ENCODE measurements at places on chromosomes 1 and 21.

DNA sequence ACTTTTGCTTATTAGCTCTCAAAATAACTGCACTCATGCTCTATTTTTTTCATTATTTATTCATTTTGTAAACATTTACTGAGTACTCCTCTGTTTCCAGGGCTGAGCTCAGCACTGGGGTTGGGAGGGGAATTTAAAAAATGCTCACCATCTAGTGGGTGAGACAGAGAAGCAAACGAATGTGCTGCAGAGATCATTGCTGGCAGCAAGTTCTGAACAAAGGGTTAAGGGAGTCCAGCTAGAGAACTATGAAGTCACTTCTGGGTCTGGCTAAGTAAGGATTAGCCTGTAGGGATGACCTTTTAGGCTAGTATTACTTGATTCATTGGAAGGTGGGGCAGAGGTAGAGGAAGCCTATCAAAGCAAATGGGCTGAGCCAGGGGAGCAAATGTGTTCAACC lies 99.1 kb upstream of the ZNF644 start:
- peak; percentile 27 for DNase-seq

GRCh38 chr1:19925342-19926070 lies 2.1 kb upstream of the PLA2G2E start:
- no peak for DNase-seq

- no peak for DNase-seq
Measured at GRCh38 chr1:116755681-116756080, 1.5 kb downstream of the CD2 start.

GRCh38 chr1:9316512-9316911 lies 23.8 kb downstream of the SPSB1 start:
- DNase-seq: no peak

DNA sequence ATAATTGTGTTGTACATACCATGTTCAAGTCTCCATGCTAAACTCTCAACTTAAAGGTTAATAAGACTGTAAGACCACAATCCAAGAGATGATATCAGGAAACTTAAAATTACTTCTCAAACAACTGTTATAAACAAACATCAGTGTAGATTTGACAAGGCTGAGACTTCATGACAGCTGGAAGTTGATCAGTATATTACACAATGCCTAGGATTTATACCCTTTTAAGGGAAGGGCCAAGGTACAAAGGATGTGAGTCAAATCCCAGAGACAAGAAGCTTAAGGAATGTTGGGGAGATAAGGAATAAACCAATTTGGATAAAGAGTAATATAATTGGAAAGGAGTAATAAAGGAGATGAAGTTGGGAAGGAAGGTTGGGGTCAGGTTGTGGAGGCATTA lies 98.8 kb downstream of the LBR start:
- DNase-seq: no peak

DNA sequence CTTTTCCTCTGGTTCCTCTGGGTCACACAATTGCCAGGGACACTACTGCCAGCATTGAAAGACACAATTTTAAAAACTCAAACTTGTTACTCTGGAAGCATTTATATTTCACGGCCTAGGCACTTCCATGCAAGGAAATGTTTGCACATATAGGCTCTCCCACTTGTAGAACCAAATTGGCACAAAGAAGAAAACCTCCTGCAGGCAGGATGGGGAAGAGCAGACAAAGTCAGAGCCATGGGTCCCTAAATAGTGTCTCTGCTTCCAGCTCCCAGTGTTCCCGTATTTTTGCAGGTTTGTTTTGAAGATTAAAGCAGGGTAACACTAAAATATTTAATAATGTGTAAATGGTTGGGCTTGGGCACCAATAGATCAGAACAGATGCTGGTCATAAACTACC lies 19.0 kb upstream of the ADGRL2 start:
- no peak for DNase-seq

DNA sequence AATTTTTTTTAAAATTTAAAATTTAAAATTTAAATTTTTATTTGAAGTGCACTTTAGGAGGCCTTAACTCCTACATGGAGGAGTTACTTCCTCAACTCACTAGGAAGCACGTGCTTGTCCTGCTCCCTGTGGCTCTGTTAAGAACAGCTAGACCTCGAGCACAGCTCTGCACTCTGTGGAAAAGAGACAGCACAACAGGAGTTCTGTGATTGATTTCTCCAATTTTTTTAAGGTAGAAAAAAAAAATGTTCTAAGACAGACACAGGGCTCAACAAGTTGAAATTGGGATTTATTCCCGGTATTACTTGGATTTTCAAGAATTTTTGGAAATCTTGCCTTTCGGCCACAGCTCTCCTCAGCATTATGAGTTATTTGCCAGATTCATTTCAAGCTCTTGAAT lies 356.6 kb upstream of the LYPLAL1 start:
- no peak for DNase-seq

DNA sequence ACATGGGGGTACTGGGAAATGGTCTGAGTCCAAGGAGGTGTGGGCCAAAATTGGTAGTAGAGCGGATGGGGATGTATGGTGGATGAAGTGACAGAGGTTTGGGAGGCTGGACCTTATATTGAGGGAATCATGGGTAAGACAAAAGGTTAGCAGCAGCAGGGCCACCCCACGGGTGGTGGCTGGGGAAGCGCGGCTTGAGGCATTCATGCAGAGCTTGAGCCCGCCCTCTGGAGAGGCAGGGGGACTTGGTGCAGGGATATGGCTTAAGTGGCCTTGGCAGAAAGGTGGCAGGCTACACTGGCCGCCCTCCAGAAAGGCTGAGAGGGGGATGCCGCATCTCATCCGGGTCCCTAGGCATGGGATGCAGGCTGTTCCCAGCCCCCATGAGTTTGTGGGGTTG lies 31.5 kb downstream of the HMGB4 start:
- DNase-seq: no peak

GRCh38 chr1:15639262-15639661 lies 22.0 kb downstream of the DDI2 start:
- DNase-seq: no peak

- no peak for DNase-seq
Measured at GRCh38 chr1:234262007-234262753, 111.1 kb upstream of the COA6 start.

DNA sequence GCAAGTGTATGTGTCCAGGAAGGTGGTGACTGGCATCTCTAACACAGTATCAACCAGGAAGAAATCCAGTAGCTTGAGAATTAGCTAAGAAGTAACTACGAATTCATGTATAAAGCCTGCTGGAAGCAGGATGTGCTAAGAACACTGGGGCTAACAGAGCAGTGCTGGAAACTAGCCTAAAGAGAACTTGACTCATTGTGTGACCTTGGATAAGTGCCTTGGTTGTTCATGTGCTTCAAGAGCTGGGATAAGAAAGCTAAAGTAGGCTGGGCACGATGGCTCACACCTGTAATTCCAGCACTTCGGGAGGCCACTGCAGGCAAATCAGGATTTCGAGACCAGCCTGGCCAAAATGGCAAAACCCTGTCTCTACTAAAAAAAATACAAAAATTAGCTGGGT lies 186.9 kb downstream of the RRAGC start:
- DNase-seq: no peak

GRCh38 chr1:57058652-57059501 lies 93.1 kb upstream of the C8B start:
- no peak for DNase-seq

DNA sequence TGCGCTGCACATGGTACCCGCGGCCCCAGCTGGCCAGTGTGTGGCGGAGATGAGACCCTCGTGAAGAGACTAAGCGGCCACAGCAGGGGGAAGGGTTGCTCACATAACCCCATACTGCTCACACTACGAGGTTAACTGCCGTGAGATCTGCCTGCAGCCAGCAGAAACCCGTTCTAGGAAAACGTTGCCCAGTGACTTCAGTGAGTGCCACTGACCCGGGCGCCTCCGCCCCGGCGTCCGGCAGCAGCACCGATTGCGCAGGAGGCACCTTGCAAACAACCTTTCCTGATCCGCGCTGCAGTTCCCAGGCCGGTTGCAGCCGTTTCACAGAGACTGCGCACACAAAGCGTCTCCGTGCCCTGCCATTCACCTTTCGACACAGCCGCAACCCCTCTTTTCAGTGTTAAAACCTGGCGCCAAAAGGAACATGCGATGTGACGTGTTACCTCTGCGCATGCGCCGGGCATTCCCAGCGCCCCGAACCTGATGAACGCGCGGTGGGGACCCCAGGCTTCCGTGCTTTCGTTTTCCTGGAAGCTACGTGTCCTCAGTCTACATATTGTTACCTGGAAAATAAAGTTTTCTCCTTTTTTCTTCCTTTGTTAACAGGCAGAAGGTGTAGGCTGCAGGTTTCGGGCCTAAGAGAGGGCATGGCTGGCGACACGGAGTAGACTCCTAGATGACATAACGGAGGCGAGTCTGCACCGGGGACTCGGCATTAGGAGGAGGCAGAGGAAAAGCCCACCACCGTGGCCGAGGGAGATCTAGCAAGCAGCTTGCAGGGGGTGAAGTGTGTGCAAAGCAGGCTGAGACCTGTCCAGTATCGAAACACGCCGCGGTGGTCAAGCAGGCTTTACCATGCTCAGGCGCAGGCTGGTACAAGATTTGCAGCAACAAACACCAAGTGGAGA lies 8.9 kb downstream of the VPS26C start:
- DNase-seq: peak; percentile 66

DNA sequence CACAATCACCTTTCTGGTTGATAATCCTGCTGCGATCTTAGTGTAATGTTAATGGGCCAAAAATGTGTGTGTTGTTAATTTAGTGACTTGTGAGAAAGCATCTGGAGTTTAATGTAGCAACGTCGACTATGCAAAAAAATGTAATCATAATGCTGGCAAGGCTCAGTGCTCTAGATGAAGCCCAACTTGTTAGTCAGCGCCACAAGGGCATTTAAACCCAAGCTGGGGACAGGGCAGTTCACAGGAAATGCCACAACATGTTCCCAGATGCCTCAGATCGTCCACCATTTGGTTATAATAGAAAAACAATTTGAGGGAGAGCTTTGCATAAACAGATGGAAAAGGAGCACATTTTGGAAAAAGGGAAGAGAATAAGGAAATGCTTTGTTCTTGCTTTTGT lies 585.4 kb upstream of the PLXNA2 start:
- no peak for DNase-seq

GRCh38 chr1:58545591-58546519 lies 671 bp downstream of the OMA1 start:
- DNase-seq: peak; percentile 76

GRCh38 chr1:19057182-19057779 lies 100.8 kb upstream of the IFFO2 start:
- no peak for DNase-seq

DNA sequence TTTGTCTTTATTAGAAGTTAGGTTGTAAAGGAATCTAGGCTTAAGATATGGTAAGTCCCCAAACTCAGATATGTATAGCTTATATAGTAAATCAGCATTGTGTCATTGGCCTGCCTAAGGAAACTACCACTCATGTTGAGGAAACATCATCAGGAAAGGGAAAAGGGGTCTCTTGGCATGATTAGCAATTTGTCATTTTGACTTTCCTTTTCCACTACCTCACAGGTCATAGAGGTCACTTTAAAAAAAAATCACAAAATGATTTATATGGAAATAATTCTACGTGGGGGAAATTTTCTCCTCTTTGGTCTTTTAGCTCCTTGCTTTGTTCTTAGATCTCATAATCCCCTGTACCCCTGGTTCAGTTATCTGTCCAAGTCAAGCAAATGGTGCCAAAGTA lies 213.5 kb downstream of the RPS6KC1 start:
- no peak for DNase-seq

GRCh38 chr1:56644064-56644918 lies 823 bp upstream of the PRKAA2 start:
- peak; percentile 51 for DNase-seq

DNA sequence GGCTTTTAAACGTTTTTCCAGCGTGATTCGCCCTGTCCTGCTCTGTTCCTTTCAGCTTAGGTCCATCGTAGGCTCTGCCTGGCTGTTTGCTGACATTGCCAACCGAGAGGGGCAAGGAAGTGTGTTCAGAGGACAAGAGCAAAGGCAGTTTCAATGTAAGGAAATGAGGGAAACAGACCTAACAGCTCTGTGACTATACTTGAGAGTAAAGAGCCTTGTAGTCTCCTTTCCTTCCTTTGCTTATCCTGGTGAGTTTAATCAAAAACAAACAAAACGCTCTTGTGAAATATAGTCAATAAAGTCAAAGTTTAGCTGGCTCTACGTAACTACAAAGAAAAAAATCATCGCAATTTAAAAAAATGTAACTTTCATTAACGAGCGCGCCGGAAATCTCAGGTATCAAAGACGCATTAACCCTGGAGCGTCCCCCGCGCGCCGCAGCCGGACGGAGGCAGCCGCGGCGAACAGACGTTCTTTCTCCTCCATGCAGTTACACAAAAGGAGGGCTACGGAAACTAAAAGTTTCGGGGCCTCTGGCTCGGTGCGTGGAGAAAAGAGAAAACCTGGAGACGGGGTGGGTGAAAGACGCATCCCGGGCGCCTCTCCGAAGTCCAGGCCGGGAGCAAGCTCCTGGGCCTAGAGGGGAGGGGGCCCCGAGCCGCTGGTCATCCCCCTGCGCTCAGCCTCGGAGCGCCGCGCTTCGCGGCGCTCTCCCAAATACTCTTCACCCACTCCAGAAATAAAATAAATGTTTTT lies 617 bp upstream of the ADGRL2 start:
- peak; percentile 70 for DNase-seq

- DNase-seq: no peak
Measured at GRCh38 chr1:207088161-207088560, 499 bp upstream of the C4BPB start.

- DNase-seq: no peak
Measured at GRCh38 chr1:29830383-29830782, 594.1 kb downstream of the PTPRU start.

DNA sequence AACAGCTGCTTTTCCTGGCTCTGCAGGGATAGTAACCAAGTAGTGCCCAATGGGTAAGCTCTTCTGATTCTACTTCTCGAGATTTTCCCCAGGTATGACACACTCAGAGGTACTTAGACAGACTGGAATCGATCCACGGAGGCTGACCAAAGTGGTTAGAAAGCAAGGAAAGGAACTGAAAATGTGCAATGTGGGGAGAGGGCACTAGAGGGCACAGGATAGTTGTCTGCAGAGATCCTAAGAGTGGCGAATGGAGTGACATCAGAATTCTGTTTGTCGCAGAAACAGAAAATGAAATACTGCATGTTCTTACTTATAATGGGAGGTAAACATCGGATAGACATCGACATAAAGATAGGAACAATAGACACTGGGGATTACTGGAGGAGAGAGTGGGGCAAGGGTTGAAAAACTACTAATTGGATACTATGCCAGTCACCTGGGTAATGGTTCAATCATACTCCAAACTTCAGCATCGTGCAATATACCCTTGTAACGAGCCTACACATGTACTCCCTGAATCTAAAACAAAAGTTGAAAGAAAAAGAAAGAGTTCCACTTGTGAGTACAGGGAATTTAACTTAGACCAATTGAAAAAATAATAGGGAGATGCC lies 23.3 kb downstream of the CYP2J2 start:
- DNase-seq: no peak

GRCh38 chr1:23422241-23422877 lies 2.2 kb downstream of the TCEA3 start:
- no peak for DNase-seq

GRCh38 chr1:168320800-168321450 lies 40.2 kb downstream of the TBX19 start:
- DNase-seq: no peak

DNA sequence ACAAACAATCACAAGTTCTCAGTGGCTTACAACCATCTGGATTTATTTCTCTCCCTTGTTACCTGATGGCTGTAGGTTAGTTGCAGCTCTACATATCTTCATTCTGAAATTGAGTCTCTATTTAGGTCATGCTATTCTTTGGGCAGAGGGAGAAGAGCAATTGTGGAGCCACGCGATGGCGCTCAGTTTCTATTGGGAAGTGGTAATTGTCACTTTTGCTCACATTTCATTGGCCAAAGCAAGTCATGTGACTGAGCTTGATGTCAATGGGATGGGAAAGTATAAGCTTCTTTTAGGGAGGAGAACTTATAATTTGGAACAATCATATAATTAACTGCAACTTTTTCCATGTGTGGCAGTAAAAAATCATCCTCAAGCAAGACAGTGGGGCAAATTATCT lies 166.5 kb downstream of the LMO4 start:
- no peak for DNase-seq

Data from HAP-1 (cell line).